ENCODE measurements at places on chromosomes 5 and 9.

- no peak for DNase-seq
These were observed 198.1 kb downstream of the EFNA5 start for GRCh38 chr5:107472620-107473064.

DNA sequence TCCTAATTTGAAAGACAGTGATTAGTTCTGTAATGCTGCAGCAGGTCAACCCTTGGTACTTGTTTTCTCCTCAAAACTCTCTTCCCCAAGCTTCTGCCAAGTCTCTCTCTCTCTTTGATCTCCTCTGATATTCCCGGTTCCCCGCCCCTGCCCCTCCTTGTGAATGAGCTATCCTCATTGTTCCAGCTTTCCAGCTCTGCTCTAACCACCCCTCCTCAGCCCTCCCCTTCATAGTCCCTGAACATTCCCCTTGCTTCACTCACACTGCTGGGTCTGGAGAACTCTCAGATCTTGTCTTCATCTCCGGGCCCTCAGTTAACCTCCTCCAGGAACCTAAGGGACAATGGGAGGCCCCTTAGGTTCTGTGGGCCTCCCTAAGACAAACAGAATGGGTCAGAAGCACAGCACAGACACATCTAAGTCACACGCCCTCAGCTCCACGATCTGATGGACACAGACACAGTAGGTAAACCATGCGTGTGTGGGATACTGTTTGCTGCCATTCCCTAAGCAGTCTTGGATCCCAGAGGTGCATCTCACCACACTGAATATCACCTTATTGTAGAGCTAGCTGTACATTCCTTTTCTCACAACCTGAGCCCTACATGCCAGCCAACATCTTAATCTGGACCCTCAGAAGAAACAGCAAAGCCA lies 17.4 kb upstream of the LARP1 start:
- no peak for DNase-seq

DNA sequence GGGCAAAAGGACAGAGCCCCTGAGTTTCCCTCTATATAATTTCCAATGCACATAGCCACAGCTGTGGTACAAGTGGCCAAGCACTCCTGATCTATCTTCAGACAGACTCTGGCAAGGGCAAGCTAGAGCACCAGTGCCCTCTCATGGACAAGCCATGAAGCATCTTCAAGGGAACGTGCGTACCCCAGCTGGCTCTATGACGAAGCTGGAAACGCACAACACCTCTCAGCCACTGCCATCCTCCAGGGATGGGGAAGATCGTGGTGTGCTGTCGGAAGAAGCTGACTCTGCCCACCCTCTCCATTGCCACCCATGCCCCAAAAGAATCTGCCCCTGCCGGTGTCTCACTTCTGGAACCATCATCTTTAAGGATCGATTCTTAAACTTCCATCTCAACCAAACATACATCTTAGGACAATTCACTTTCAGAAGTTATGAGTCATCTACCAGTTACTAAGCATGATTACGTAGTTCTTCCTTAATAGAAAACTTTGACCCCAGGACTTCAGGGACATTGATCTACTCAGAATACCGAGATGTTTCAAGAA lies 482.9 kb downstream of the AGTPBP1 start:
- peak; percentile 77 for DNase-seq

DNA sequence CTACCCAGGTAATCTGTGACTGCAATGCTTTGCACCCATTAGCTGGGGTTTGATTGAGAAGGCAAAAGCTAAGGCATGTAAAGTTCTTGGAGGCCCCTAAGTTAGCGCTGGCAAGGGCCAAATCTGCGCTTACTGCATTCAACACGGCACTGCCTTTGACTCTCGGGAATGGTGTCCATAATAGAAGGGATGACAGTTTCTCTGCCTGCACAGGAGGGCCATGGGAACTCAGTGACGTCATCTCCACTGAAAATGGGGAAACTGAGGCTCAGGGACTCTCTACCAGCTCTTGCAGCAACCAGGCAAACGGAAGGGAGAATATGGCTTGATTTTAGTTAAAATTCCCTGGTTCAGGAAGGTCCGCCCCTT lies 487 bp downstream of the SPATA24 start:
- no peak for DNase-seq

- DNase-seq: peak; percentile 84
These were observed at the start of gene UBLCP1 for GRCh38 chr5:159262859-159263568. TSS of gene UBLCP1 (plus strand) at chr5:159263290. CDS start at chr5:159268916, 5,626 bp downstream.

GRCh38 chr5:68875351-68875750 lies 218.5 kb upstream of the SLC30A5 start:
- no peak for DNase-seq

GRCh38 chr9:32716425-32716824 lies 66.9 kb upstream of the TMEM215 start:
- DNase-seq: no peak

GRCh38 chr5:116212225-116212624 lies 127.4 kb downstream of the COMMD10 start:
- DNase-seq: no peak

DNA sequence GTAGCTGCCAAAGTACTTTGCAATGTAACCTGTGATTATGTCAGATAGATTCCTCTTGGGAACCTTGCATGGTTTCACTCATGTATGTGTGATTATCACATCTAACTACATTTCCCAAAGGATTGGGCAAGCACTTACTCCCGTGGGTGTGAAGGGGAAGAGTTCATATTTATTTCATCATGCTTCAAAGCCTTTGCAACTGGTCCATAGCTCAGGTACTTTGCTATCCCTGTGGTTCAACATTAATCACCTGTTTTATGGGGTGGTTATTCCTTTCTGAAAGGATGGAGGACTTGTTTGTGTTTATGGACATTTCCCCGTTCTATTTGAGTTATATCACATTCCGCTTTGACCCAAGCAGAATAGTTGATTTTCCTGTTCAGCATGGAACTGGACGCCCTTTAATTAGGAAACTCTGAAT lies 13.6 kb upstream of the ERMP1 start:
- DNase-seq: no peak

DNA sequence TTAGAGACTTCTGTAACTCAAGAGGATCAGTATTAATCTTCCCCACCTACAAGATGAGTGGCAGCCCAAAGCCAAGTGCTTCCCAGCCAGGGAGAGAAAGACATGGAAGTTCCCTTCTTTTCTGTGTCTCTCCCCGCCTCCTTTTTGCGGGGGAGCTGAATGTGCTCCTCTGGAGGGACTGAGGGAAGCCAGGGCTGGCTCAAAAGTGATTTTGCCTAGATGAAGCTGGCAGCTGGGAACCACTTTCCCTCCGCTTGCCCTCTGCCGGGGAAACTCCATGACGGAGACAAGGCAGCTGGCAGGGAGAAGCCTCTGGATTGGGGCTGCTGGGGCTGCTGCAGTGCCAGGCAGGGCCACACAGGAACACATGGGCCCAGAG lies 24.4 kb downstream of the EGR1 start:
- DNase-seq: no peak

DNA sequence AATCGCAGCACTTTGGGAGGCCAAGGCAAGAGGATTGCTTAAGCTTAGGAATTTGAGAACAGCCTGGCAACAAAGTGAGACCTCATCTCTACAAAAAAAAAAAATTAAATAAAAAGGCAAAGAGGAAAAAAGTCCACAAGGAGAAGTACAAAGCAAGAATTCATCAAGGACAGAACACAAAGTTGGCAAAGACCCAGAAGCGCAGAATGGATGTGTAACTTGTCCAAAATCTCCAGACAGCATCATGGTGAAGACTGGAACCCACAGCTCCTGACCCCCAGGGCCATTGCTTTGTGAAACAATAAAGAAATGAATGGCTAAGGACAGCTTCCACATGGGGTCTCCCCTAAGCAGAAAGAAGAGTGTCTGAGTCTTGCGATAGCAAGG lies 7.8 kb downstream of the HSD17B3 start:
- no peak for DNase-seq

DNA sequence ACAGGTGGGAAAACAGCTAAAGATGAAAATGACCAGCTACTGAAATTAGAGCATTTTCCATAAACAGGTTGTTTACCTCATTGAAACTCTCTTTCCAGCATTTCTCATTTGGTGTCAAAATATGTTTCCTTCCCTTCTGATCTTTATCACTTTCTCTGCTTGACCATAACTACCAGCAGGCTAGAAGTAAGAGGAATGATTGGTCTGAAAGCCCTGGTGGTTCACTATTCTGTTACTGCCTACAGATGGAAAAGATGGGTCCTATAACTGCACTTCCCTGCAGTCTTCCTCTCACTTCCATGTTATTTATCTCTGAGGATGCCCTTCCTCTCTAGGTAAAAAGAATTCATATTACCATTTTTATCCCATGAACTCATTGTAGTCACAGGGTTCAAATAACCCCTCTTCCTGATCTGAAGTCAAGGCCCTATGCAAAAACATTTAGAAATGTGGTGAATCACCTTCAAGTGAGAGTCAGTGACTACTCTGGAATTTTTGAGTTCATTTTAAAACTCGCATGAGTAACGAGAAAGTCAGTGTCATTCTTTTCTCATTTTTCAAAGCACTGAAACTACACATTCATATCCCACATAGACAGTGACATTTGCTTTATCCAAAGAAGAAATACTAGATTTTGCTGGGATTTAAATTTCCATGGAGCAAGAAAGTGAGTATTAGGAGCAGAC lies 51.7 kb downstream of the ZNF474 start:
- peak; percentile 96 for DNase-seq

GRCh38 chr9:92463984-92464383 lies 18.3 kb downstream of the ASPN start:
- peak; percentile 97 for DNase-seq

DNA sequence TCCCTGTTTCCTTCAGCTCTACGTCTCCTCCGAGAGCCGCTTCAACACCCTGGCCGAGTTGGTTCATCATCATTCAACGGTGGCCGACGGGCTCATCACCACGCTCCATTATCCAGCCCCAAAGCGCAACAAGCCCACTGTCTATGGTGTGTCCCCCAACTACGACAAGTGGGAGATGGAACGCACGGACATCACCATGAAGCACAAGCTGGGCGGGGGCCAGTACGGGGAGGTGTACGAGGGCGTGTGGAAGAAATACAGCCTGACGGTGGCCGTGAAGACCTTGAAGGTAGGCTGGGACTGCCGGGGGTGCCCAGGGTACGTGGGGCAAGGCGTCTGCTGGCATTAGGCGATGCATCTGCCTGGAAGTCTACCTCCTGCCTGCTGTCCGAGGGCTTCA lies 27.7 kb downstream of the ABL1 start:
- DNase-seq: no peak

DNA sequence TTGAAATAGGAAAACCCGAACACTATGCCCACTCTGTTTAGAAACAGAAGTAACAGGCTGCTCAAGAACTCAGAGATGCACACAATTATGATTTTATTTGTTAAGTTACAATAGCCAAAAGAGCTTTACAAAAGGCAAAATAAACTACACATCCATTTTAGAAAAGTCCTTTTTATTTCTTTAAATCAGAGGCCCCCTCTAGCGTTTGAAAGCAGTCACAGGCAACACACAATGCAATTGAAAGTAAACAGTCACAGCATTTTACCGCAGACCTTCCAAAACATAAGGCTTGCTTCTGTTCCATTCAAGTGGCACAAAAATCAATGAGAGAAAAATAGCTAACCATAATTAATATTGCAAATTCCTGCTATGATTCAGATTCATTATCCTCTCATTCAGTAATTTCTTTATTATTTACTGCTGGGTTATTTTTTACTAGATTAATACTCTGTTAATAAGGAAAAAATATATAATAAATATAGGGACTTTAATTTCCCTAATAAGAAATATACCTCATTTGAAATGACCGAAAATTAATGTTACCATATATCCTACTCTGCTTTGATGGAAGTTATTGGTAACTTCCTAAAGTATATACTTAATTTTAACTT lies 78.3 kb downstream of the CEP120 start:
- peak; percentile 50 for DNase-seq

- no peak for DNase-seq
These were observed 9.5 kb upstream of the NAA35 start for GRCh38 chr9:85931495-85931894.

DNA sequence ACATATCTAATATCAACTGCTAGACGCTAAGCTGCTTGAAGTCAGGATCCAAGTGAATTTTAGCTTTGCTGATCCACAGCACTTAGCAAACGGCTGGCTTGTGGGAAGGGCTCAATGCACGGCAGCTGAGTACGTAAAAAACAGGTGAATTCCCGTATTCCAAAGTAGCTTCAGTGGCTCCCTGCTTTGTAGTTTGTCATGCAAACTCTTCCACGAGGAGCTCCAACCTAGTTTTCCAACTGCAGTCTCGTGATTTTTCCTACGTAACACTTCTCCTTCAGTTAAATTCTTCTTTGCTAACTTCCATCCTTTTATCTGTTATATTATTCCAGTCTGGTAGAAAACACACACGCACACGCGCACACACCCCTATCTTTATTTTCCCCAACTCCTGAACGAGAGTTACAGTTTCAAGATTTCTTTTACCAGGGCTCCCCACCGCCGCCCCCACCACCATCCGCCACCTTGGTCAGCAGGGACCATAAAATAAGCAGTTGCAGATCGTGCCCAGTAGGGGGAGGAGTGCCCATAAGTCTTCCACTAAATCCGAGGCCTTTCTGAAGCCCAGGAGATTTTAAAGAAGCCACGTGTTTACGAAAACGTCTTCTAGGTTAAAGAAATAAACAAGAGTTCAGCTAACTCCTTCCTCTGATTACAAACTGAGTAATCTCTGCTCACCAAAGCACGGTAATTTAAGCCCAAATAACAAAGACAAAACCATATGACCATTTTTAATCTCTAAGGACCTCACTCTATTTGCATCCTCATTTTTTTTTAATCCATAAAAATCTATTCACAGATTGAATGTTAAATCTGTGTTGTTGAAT lies 34.8 kb upstream of the TRIO start:
- peak; percentile 79 for DNase-seq

Measured in fibroblast of skin of back (primary cell).